ENCODE measurements at places on chromosomes 3 and 15.

GRCh38 chr15:90099868-90100831, 2.1 kb downstream of the IDH2 start:
- no peak for DNase-seq

- no peak for DNase-seq
Measured at GRCh38 chr15:44023176-44023575, 171.9 kb downstream of the FRMD5 start.

- DNase-seq: no peak
Measured at GRCh38 chr3:13954741-13955483, 75.0 kb upstream of the WNT7A start.

- DNase-seq: no peak
Measured at GRCh38 chr3:8607234-8608040, 37.2 kb downstream of the SSUH2 start.

GRCh38 chr3:197837282-197837681, 46.2 kb downstream of the LRCH3 start:
- DNase-seq: no peak

DNA sequence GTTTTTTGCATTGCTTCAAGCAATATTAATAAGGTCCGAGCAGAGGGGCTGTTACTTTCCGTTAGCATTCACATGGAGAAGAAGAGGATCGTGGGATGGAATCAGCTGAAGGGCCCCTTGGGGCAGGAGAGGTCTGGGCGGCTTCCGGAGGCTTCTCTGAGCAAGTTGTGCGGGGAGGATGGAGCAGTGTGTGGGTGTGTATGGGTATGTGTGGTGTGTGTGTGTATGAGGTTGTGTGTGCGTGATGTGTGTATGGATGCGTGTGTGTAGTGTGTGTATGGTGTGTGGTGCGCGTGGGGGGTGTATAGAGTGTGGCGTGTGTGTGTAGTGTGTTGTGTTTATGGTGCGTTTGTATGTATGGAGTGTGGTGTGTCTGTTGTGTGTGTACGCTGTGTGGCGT, 25.8 kb downstream of the GABRA5 start:
- no peak for DNase-seq

DNA sequence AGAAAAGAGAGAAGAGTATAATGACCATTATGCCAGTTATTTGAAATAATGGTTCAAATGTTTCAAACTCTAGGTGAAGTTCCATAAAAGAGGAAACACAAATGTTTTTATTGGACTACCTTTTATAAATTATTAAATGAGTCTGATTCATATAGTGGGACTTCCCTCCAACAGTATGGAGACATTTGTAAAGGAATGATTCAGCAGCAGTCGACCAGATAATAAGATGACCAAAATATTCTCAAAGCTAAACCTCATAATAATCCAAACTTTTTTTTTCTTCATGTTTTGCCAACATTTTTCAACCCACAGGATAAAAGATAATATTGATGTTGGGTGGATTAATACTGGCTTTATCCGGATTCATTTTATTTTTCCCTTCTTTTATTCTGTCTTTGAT, 18.8 kb downstream of the TIPARP start:
- no peak for DNase-seq

- no peak for DNase-seq
Measured at GRCh38 chr3:149898771-149899170, 71.9 kb downstream of the PFN2 start.

GRCh38 chr3:183460081-183461055, 31.9 kb upstream of the MCF2L2 start:
- DNase-seq: no peak

DNA sequence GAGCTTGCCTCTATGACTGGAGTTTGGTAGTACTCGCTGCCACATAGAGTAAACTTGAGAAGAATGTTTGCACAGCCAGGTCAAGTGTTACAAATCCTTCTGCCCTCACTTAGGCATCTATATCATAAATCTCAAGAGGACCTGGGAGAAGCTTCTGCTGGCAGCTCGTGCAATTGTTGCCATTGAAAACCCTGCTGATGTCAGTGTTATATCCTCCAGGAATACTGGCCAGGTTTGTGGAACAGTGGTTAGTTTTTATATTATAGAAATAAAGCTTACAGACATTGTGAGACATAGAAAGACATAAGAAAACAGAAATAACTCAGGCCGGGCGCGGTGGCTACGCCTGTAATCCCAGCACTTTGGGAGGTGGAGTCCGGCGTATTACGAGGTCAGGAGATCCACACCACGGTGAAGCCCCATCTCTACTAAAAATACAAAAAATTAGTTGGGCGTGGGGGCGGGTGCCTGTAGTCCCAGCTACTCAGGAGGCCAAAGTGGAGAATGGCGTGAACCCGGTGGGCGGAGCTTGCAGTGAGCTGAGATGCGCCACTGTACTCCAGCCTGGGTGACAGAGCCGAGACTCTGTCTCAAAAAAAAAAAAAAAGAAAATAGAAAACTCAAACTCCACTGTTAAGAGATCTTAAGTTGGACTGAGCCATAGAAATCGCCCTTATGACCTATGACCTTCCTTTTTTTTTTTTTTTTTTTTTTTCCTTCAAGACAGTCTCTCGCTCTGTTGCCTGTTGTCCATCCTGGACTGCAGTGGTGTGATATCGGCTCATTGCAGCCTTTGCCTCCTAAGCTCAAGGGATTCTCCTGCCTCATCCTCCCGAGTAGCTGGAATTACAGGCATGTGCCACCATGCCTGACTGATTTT, 2.2 kb downstream of the RPSA start:
- DNase-seq: no peak

DNA sequence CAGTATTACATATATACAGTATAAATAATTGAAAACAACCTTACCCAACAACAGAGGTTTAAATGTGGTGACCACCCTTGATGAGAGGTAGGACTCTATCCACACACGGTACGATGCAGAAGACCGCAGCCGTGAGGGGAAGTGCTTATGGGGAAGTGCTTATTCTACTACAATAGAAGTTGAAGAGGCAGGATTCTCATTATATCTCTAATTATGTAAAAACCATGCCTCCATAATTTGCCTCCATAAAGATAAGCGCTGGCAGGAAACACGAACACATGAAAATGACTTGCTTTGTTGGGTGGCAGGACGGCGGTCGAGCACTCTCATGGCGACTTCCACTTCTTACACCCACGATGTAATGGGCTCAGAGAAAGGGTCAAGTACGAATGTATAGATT, 7.2 kb upstream of the MUC13 start:
- no peak for DNase-seq

- DNase-seq: no peak
Measured at GRCh38 chr3:195397524-195397923, 45.3 kb downstream of the ACAP2 start.

DNA sequence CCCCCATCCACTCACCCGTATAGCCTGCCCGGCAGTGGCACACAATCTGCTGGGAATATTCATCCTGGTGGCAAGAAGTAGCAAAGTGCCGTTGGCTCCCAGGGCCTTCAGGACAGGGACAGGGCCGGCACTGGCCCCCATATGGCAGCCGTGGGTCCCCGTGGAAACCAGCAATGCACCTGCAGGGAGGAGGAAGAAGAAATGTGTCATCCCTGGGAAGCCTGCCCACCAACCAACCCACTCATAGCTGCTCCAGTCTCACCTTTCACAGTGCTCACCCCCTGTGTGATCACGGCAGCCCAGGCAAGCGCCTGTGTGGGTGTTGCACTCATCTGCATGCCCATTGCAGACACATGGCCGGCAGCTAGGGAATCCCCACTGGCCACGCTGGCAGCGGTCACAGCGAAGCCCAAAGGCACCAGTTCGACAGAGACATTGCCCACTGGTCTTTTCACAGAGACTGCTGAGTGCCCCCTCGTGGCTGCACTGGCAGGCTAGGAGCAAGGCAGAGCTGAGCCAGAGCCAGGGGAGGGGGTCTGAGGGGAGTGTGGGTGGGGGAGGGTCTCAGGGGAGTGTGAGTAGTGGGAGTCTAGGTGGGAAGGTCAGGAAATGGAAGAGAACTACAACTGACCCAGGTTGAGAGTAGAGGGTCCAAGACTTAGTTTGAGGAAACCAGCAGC, 4.5 kb upstream of the USP19 start:
- no peak for DNase-seq

GRCh38 chr3:128492671-128493569, at the start of gene GATA2:
TSS of gene GATA2 (minus strand) at chr3:128493201. CDS start at chr3:128487031, 6,170 bp downstream.
- no peak for DNase-seq

DNA sequence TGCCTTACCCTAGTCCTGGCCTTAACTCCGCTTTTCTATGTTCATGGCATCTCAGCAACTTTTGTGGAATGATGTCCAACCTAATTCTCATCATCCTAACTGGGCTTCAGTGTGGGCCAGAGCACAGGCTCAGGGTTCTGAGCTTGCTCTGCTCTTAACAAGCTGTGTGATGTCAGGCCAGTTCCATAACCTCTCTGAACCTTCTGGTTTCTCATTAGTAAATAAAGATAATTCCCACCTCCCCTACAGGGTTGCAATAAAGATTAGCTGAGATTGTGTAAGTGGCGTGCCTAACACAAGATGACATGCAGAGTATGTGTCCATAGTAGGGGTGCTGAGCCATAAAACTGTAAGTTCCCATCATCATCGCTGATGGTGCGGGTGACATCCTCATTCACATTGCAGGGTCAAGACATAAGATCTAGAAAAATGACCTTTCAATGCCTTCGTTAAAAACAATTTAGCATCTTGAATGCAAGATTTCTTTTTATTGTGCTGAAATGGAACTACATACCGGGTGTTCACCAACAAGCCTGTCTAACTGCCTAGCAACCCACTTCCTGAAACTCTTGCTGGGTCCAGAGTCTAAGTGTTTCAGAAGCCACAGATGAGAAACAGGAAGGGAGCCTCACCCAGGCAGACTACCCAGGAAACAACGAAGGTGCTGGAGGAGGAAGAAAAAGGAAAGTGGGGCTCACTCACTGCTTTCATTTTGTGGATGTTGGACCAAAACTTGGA, 36.2 kb downstream of the CDCP1 start:
- no peak for DNase-seq

DNA sequence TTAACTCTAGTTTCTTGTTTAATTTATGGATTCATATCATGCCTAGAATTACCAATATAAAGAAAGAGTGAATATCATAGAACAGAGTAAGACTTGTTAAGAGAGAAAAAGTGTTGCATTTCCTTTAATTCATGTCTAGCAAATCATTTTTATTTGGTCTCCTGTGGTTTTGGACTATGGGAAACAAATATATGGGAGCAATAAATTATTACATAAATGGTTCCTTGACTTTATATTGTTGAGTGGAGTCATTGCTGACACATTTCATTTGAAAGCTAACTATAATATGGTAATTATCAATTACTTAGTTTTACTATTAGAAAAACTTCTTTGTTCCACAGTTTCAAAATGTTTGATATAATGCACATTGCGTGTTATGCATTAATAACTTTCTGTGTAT, 144.7 kb upstream of the CGNL1 start:
- no peak for DNase-seq

DNA sequence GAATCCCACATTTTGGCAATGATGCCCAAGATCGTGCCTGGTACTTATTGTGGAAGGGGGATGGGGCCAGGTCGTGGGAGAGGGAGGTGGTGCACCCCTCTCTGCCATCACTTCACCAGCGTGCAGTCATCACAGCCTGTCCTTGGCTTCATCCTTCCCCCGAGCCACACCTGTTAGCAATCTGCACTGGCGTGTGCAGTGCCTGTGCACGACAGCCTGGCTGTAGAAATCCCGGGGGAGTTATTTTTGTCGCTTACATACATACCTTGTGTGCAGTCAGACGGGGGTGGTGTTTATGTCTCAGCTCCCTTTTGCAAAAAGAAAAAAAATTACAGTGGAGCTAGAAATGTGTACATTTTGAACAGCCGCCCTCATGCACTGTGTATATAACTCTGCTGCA, 216.0 kb downstream of the TLE3 start:
- DNase-seq: no peak

GRCh38 chr3:43413676-43414368, 127.5 kb downstream of the SNRK start:
- no peak for DNase-seq

- DNase-seq: no peak
Measured at GRCh38 chr3:37114251-37115145, 59.9 kb downstream of the LRRFIP2 start.

- DNase-seq: no peak
Measured at GRCh38 chr3:151443583-151443982, 17.3 kb downstream of the IGSF10 start.

DNA sequence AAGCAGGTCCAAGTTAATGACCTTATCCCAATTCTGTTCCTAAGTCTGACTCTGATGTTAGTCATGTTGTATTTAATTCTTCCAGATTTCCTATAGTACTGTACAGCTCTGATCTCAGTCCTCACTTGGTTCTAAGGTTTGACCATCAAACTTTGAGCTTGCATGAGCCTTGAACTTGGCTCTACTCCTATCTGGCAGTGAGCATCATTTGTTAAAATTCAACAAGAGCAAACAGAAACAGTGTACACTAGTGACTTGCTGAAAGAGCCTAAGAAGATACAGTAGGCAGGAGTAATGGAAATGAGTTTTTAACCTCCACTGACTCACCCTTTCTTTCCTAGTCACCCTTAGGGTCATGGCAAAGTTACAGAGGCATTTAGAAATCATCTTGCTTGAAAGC, 451.1 kb upstream of the TPRG1 start:
- DNase-seq: no peak

- no peak for DNase-seq
Measured at GRCh38 chr15:89802986-89803824, 11.4 kb downstream of the ANPEP start.

DNA sequence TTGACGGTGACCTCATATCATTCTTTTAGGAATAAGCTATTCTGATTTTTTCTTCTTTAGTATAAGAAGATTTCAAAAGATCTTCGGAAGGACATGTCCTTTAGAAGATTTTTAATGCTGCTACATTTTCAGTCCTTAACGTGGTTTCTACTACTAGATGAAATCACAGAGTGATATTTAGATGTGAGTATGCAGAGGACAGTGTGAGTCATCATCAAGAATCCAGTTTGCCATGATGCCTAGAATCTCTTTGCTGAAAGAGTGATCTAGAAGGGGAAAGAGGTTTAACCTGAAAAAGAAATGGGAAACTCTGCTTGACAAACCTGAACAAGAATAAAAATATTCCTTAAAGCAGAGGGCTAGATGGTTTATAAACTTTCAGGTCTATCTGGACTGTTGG, 43.2 kb downstream of the SLC7A14 start:
- DNase-seq: no peak

DNA sequence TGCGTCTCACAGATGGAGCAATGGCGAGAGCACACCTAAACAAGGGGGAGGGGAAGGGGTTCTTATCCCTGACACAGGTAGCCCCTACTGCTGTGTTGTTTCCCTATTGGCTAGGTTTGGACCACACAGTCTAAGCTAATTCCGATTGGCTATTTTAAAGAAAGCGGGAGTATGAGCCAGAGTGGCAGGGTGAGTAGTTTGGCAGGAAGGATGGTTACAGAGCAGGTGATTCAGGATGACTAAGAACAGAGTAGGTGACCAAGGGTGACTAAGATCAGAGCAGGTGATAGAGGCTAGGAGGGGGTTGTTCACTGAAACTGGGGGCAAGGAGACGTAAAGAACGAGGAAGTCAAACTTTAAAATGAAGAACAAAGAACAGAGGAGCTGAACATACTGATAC, 511.8 kb downstream of the EDEM1 start:
- no peak for DNase-seq

GRCh38 chr3:29186982-29187725, 93.7 kb upstream of the RBMS3 start:
- no peak for DNase-seq

GRCh38 chr3:39176025-39176714, 16.2 kb downstream of the XIRP1 start:
- DNase-seq: no peak

Measured in stimulated activated CD8-positive, alpha-beta memory T cell treated with anti-CD3 and anti-CD28 coated beads, Interleukin-12 subunit alpha, Interleukin-12 subunit beta, amount 100 ng/mL, for 4 hours (primary cell).